ENCODE measurements at places on chromosomes 4 and X.

GRCh38 chr4:13289391-13289790 lies 194.7 kb downstream of the RAB28 start:
- no peak for DNase-seq
- no peaks in the 10 kb centered on the region for H3K27me3 ChIP-seq
- no peaks in the 10 kb centered on the region for H3K36me3 ChIP-seq
- H3K4me1 ChIP-seq: no peaks in the 10 kb centered on the region

DNA sequence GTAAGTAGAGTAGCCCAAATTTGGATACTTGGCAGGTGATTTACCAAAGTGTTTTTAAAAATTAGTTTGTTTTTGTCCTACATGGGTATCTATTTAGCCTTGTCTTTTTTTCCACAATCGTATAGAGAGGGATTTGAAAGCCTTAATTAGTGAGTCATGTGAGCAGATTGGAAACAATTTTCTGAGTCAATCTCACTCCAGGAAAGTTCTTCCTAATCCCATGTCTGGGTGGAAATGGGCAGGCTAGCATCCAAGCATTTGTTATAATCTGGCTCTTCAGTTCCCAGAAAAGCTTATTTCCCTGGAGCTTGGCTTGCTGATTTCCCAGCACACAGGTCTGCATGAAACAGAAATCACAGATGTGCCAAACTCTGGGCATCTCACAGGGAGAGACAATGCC lies 426.9 kb upstream of the BOD1L1 start:
- H3K27me3 ChIP-seq: no peaks in the 10 kb centered on the region
- no peaks in the 10 kb centered on the region for H3K36me3 ChIP-seq
- no peak for DNase-seq
- no peak overlapping the region for H3K27ac ChIP-seq
- no peak overlapping the region for H3K4me3 ChIP-seq

DNA sequence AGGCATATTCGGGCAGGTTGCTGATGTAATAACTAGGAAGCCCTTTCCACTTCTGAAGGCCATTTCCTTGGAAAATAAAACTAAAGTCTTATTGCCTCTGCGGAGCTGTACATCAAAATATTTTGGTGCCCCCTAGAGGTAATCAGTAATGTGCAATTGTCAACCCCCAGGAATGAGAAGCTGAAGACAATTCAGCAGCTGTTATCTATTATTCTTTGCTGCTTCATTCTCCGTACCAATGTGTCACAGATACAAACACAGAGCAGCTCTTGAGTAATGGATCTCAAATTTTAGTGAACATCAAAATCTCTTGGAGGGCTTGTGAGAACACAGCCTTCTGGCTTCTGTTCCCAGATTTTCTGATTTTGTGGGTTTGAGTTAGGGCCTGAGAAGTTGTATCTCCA lies 3.5 kb upstream of the SLIT2 start:
- peaks cover 11% of the 10 kb centered on the region for H3K4me1 ChIP-seq
- peaks cover 25% of the 10 kb centered on the region for H3K27me3 ChIP-seq
- H3K4me3 ChIP-seq: no peak overlapping the region
- H3K36me3 ChIP-seq: no peaks in the 10 kb centered on the region
- no peak for DNase-seq

- peaks cover 17% of the 10 kb centered on the region for H3K4me1 ChIP-seq
- no peaks in the 10 kb centered on the region for H3K36me3 ChIP-seq
- peak overlapping the region; percentile 80 for H3K27ac ChIP-seq
Measured at GRCh38 chrX:12954981-12955380, 19.9 kb upstream of the TMSB4X start.

GRCh38 chr4:147076179-147076578 lies 130.5 kb upstream of the TTC29 start:
- H3K27ac ChIP-seq: no peak overlapping the region
- no peak for DNase-seq
- no peak overlapping the region for H3K4me3 ChIP-seq

- no peak overlapping the region for H3K4me3 ChIP-seq
- no peak overlapping the region for H3K27ac ChIP-seq
- DNase-seq: no peak
- H3K4me1 ChIP-seq: no peaks in the 10 kb centered on the region
- H3K36me3 ChIP-seq: no peaks in the 10 kb centered on the region
Measured at GRCh38 chrX:106144755-106145639, 23.1 kb upstream of the PWWP3B start.

DNA sequence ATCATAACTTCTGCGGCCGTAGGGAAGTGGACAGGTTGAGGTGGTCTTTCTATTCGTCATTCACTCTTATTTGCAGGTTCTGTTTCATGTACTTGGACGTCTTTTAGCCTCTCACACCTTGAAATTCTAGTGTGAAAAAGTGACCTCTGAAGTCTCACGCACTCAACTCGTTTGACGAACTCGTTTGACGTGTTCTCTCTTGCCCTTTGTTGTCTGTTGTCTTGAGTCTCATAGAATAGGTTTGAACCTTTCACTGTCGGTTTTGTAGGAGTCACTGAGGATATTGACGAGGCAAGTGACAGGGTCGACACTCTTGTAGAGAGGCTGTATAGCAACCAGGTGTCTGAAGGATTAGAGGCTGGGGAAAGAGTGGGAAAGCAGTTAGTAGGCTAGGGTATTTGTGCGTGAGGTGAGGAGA lies 1.1 kb upstream of the PGRMC2 start:
- H3K27me3 ChIP-seq: no peaks in the 10 kb centered on the region
- DNase-seq: peak; percentile 30
- H3K27ac ChIP-seq: peak overlapping the region; percentile 94
- no peaks in the 10 kb centered on the region for H3K36me3 ChIP-seq

DNA sequence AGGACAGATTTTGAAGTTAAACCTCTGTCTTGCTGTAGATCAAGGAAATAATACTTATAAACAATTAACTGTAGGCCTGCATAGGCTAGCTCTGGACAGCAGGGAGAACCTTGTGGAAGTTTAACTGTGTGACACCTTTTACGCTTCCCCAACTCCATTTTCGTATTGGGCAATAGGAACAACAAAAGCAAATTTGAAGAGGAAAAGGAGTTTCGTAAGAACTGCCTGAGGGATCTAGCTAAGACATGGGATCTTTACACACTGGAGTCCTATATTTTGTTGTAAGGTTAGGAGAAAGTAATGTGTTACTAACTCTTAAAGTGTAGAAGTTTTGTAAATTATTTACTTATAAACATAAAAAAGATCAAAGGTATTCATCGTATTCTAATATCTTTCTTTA lies 324.9 kb upstream of the CASK start:
- DNase-seq: no peak
- no peaks in the 10 kb centered on the region for H3K4me1 ChIP-seq
- no peak overlapping the region for H3K27ac ChIP-seq
- no peaks in the 10 kb centered on the region for H3K36me3 ChIP-seq

DNA sequence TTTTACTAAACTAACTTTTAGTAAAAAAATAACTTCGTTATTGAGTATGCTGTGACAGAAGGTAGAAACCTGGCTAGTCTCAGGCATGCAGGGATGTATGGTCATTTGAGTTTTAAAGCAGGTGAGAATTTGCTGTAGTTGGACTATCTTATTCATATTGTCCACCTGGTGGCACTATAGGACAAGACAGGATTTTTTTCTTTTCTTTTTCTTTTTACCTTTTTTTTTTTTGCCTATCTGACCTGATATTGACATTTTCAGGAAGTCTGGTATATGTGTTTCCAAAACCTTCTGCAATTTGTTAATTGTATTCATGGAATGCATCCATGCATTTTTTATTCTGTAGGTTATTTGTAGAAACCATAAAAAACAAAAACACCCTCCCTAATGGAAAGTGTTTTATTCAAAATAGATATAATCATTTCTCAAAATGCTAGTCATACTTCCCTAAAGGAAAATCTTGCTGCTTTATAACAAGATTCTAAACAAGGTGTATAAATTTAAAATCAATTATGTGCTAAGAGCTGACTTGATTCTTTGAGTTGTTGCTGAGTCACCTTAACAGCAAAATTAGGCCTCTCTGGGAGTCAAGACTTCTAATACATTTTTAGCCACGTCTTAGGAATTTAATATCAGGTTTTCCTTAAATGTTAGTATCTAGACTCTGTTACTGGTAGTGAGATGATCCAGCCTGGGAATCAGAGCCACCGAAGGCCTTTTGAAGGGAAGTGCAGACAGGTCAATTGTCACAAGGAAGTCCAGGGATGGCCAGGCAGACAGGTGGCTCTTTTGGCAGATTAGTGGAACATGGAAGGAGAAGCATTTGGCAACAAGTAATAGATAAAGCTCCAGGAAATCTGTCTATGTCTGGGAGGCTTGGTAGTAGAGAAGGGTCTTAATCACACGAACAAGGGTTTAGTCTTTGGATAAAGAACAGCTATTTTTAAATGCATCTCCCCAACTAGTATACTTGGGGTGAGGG lies 201.3 kb upstream of the GNPDA2 start:
- DNase-seq: no peak
- H3K36me3 ChIP-seq: no peaks in the 10 kb centered on the region
- H3K27me3 ChIP-seq: no peaks in the 10 kb centered on the region
- no peak overlapping the region for H3K27ac ChIP-seq

- no peaks in the 10 kb centered on the region for H3K36me3 ChIP-seq
- no peak overlapping the region for H3K27ac ChIP-seq
- H3K27me3 ChIP-seq: no peaks in the 10 kb centered on the region
- DNase-seq: no peak
- H3K4me3 ChIP-seq: no peak overlapping the region
Measured at GRCh38 chrX:135480076-135480475, 40.4 kb upstream of the INTS6L start.

GRCh38 chrX:22424122-22424915 lies 151.6 kb downstream of the CBLL2 start:
- DNase-seq: no peak
- H3K27ac ChIP-seq: no peak overlapping the region
- H3K27me3 ChIP-seq: no peaks in the 10 kb centered on the region
- H3K36me3 ChIP-seq: no peaks in the 10 kb centered on the region
- no peak overlapping the region for H3K4me3 ChIP-seq

DNA sequence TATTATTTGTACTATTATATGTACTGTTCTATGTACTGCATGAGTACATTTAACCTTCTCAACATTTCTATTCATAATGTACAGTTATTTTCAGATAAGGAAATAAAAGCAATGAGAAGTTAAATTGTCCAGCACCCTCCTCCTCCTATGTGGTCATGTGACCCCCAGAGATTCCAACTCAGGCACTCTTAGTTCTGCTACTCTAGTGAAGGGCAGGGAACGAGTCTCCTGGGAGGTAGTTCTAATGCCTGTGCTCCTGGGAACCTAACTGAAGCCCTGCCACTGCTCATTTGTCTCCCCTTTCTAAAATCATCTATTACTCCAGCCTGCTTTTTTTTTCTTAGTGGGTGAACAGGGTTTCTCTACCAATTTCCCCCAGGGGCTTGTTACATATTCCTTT lies 105.9 kb upstream of the GPRIN3 start:
- no peaks in the 10 kb centered on the region for H3K36me3 ChIP-seq
- no peaks in the 10 kb centered on the region for H3K27me3 ChIP-seq
- no peaks in the 10 kb centered on the region for H3K4me1 ChIP-seq

GRCh38 chr4:17072483-17072882 lies 174.0 kb upstream of the LDB2 start:
- H3K27me3 ChIP-seq: no peaks in the 10 kb centered on the region
- H3K4me3 ChIP-seq: no peak overlapping the region
- no peak overlapping the region for H3K27ac ChIP-seq
- H3K4me1 ChIP-seq: no peaks in the 10 kb centered on the region
- H3K36me3 ChIP-seq: no peaks in the 10 kb centered on the region

GRCh38 chrX:69136546-69137331 lies 28.5 kb downstream of the PJA1 start:
- peaks cover 5% of the 10 kb centered on the region for H3K27me3 ChIP-seq
- H3K4me1 ChIP-seq: no peaks in the 10 kb centered on the region
- H3K36me3 ChIP-seq: no peaks in the 10 kb centered on the region
- H3K4me3 ChIP-seq: no peak overlapping the region

GRCh38 chrX:17642891-17643290 lies 94.4 kb upstream of the SCML1 start:
- H3K27ac ChIP-seq: no peak overlapping the region
- no peak for DNase-seq
- H3K4me3 ChIP-seq: no peak overlapping the region
- H3K36me3 ChIP-seq: no peaks in the 10 kb centered on the region
- no peaks in the 10 kb centered on the region for H3K27me3 ChIP-seq

GRCh38 chr4:127509155-127509554 lies 123.6 kb upstream of the INTU start:
- no peaks in the 10 kb centered on the region for H3K27me3 ChIP-seq
- no peaks in the 10 kb centered on the region for H3K36me3 ChIP-seq
- DNase-seq: no peak
- H3K27ac ChIP-seq: no peak overlapping the region
- no peak overlapping the region for H3K4me3 ChIP-seq
- H3K4me1 ChIP-seq: no peaks in the 10 kb centered on the region

GRCh38 chr4:24912252-24913118 lies at the start of gene CCDC149:
CCDC149 (minus strand) TSS chr4:24913042; CDS start chr4:24912864, 178 bp downstream.
- no peaks in the 10 kb centered on the region for H3K36me3 ChIP-seq
- DNase-seq: peak; percentile 78
- peak within 1 kb of the TSS; percentile 62 for H3K4me3 ChIP-seq
- H3K4me1 ChIP-seq: peaks cover 11% of the 10 kb centered on the region

DNA sequence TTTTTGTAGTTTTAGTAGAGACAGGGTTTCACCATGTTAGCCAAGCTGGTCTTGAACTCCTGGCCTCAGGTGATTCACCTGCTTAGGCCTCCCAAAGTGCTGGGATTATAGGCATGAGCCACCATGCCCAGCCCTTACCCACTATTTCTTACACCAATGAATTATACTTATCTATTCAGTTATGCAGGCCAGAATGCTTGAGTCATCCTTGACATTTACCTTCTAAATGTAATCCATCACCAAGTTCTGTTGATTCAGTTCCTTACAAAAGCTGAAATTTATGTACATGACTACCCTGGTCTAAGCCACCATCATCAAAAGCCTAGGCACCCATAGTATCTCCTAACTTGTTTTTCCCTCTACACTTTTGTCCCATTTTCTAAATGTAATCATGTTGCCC lies 585.7 kb downstream of the IL15 start:
- no peak overlapping the region for H3K27ac ChIP-seq
- peaks cover 13% of the 10 kb centered on the region for H3K4me1 ChIP-seq
- H3K4me3 ChIP-seq: no peak overlapping the region
- H3K36me3 ChIP-seq: no peaks in the 10 kb centered on the region
- H3K27me3 ChIP-seq: no peaks in the 10 kb centered on the region

DNA sequence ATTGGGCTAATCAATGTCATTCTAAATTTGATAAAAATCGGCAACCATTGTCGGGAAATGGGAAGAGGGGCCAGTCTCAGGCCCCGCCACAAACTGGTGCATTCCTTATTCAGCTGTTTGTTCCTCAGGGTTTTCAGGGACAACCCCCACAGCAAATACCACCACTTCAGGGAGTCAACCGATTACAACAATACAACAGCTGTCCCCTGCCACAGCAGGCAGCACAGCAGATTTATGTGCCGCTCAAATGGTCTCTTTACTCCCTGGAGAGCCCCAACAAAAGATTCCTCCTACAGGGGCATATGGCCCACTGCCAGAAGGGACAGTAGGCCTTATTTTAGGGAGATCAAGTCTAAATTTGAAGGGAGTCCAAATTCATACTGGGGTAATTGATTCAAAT lies 61.8 kb downstream of the ZNF732 start:
- H3K4me1 ChIP-seq: no peaks in the 10 kb centered on the region
- no peaks in the 10 kb centered on the region for H3K27me3 ChIP-seq
- no peak overlapping the region for H3K27ac ChIP-seq
- H3K4me3 ChIP-seq: no peak overlapping the region
